ENCODE measurements at places on chromosomes 13 and 19.

DNA sequence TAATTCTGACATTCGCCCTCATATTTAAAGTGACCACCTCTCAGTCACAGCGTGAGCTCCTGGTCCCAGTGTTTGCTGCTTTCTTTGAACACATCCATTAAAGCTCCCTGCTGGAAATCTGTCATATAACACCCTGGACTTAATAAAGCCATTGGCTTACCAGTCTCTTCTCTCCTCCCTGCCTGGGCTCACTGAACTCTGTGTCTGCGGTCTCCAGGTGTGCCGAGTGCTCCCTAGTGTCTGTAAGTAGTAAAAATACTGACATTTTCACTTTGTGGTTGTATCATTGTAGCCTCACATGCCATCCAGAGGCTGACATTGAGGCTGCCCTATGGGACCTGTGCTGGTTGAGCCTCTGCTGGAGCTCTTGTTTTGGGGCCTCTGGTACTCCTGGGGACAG lies 2.6 kb upstream of the PSG11 start:
- DNase-seq = no peak

GRCh38 chr13:28613562-28613961 lies 45.4 kb upstream of the POMP start:
- no peak for DNase-seq

DNA sequence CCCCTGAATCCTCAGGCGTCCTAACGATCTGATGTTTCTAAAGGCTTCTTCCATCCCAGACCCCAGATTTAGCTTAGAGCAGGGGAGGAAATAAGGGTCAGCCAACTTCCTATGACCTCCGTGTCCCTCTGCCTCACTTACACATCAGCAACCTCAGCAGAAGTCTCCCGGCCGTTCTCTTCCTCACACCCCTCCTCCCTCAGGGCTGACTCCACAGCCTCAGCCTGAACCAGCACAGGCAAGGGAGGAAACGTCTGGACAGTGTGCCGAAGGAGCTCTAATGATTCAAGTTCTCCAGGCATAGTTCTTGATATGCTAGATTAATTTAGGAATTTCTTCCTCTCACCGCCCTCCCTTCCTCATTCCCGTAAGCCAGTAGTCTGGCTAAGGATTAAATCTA lies 121.4 kb downstream of the NUFIP1 start:
- DNase-seq = no peak

GRCh38 chr19:45121827-45122345 lies 28.9 kb downstream of the PPP1R37 start:
- no peak for DNase-seq

GRCh38 chr13:23626700-23627099 lies 56.5 kb downstream of the TNFRSF19 start:
- no peak for DNase-seq

DNA sequence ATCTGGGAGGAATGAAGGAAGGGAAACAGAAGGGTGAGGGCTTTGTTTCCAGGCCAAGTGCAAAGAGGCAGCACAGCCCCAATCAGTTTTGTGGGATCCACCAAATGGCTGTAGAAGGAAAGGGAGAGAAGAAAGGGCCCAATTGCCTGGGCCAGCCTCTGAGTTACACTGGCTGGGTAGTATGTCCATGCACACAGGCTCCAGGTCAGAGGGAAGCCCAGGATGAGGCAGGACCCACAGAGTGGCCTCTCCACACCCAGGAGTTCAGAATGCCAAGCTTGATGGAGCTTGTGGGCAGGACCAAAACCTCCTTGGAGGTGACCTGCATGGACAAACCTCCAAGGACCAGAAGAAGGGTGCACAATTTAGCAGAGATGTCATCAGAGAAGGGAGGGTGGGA lies 178.2 kb upstream of the TSHZ3 start:
- no peak for DNase-seq

DNA sequence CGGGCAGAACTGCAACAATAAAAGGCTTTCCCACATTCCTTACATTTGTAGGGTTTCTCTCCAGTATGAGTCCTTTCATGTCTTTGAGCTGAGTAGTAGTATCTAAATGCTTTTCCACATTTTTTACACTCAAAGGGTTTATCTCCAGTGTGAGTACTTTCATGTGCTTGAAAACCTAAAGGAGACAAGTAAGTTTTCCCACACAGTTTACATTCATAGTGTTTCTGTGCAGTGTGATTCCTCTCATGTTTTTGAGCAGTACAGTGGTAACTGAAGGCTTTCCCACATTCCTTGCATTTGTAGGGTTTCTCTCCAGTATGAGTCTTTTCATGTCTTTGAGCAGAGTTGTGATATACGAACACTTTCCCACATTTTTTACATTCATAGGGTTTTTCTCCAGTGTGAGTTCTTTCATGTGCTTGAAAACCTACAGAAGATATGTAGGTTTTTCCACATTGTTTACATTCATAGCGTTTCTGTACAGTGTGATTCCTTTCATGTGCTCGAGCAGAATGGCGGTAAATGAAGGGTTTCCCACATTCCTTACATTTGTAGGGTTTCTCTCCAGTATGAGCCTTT lies 47.0 kb downstream of the ZNF44 start:
- no peak for DNase-seq

All from activated CD4-positive, alpha-beta T cell treated with anti-CD3 and anti-CD28 coated beads for 1 hour (primary cell).